ENCODE measurements at places on chromosomes 12 and 14.

DNA sequence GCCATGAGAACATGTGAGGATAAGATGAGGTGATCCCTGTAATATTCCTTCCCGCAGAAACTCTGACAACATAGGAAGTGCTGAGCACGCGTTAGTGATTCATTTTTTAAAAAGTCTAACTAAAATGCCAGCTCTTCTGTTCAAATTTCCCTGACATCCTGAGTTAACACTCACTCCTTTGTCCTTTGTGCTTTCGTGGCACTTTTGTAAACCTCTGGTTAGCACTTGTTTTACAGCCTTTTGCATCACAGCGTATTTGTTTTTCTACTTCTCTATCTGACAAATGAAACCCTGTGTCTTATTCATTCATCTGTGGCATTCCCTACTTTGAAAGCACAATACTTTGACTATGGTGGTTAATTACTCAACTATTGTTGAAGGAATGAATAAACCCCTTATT lies 313.6 kb downstream of the NUAK1 start:
- no peak for DNase-seq

GRCh38 chr12:95429172-95429510 lies 44.8 kb upstream of the METAP2 start:
- no peak for DNase-seq

DNA sequence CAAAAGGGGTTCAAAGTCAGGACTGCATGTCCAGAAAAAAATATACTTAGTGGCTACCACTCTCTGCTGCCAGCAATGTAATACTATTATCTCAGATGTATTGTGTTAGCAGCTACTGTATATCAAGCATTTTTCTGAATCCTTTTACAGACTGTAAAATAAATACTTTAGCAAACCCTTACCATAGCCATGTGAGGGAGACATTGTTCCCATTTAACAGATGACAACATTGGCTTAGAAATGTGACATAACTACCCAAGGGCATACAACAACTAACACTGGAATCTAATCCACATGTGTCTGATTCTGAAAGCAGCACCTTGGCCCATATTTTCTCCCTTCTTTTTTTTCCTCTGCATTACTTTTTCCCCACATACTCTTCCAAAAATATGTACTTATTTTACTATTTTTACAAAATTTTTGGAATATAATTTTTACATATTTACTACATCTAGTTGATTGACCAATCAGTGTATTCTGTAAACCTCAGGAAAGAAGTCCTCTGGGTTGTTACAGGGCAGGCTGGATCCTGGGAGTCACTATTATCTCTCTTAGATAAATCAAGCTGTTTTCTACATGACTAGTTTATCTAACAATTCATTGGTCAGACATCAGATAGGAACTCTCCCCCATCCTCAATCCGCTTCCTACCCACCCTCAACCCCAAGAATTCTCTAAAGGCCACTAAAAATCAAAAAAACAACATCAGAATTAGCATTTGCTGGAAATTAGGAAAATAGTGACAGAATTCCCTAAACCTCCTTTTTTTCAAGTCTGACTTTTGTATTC lies 154.1 kb downstream of the BTG1 start:
- no peak for DNase-seq

DNA sequence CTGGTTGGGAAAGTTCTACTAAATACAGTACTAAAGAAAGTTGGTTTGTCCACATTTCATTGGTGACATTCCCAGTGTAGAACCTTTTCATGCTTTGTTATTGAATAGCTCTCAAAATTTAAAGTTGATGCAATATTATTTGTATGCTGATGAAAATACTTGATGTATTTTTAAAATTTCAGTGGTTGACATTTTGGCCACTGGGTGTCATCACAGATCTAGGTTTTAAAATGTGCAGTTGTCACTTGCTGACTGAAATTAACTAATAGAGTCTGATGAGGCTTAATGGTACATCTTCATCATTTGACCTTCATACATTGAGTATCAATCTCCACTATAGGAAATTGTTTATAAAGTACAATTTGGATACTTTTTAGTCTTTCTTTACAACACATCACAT lies 37.1 kb downstream of the CMAS start:
- peak; percentile 40 for DNase-seq
